ENCODE measurements at places on chromosomes 16 and 17.

GRCh38 chr17:78013683-78014467 is 55.4 kb downstream of the TNRC6C start:
- DNase-seq, result peak; percentile 45

- DNase-seq, result no peak
Observed at GRCh38 chr17:50684612-50685333, 22.9 kb downstream of the ANKRD40 start.

DNA sequence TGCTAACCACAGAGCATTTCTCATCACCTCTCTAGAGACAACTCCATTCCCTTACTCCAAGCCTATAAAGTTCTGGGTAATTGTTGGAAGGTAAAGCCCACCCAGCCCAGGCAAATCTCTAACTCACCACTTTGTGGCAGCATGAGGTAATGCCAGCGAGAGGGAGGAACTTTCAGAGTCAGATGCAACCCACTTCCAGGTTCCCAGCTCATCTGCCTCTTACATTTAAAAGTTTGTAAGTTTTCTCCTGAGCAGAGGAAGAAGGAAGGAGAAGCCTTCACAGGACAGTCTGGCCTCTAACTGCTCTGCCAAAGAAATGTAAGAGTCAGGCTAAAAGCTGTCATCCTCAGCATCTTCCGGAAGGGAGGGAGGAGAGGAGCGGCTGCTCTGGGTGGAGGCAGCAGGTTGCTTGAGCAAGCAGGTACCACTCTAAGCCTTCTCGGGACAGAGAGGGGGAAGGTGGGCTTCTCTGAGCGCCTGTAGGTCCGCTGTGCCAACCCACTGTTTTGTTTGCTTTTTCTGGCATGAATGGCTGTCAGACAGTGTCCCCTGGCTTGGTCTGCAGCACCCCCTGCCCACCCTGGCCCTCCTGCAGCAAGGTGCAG is 1.0 kb downstream of the ZNF319 start:
- no peak for DNase-seq

GRCh38 chr16:30472328-30472942 is at the start of gene ITGAL:
ITGAL (plus strand) TSS chr16:30472742; CDS start chr16:30472838, 96 bp downstream.
- DNase-seq, result peak; percentile 76

DNA sequence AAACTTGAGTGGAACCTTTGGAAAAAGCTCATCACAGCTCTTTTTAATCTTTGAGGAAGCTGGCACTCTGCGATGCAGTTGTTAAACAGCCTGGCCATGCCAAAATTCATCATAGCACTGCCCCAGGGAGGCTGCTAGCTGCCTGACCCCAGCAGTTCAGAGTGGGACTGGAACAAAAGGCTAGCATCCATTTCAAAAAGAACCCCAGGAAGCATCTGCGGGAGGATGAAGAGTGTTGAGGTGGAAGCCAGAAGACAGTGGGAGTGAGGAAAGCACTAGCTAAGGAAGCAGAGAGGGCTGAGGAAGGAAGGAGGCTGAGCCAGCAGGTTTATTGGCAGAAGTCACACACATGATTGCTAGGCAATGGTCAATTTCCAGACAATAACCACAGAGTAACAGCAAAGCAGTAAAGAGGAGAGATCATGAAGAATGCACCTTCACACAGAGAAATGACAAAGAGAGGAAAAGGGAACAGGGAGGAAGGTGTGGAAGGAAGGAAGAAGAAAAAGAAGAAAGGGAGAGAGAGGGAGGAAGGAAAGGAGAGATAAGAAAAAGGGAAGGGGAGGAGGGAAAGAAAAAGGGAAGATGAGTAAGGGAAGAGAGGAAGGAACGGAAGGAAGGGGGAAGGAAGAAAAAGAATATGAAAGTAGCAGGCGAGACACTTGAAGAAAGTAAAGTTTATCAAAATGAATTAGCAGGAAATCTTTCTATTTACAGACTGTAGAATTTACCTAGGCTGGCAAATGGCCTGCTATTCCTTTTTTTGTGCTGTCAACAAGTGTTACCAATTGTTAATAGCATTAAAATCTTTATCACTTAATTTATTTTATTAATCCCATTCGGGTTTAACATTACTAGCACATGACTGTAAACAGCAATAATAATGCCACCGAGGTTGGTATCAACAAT is 270.0 kb upstream of the PSMD7 start:
- DNase-seq, result no peak

GRCh38 chr16:59591480-59591879 is 857.4 kb upstream of the GOT2 start:
- no peak for DNase-seq

DNA sequence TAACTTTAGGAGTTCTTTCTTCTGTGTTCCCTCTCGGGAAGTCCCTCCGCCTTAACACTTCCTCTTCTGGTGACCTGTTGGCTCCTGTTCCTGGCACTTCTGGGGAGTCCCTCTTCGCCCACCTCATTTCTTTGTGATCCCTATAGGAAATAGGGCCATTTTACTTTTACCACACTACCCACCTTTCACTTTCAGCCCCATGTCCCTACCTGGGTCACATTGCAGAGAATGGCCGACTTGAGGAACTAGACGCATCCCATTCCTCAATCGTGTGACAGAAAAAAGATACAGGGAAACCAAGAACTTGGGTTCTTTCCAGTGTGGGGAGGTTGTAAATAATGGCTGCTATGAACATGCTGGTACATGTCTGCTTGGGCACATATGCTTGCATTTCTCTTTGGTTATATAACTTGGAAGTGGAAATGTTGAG is 6.6 kb downstream of the IL21R start:
- DNase-seq, result no peak

DNA sequence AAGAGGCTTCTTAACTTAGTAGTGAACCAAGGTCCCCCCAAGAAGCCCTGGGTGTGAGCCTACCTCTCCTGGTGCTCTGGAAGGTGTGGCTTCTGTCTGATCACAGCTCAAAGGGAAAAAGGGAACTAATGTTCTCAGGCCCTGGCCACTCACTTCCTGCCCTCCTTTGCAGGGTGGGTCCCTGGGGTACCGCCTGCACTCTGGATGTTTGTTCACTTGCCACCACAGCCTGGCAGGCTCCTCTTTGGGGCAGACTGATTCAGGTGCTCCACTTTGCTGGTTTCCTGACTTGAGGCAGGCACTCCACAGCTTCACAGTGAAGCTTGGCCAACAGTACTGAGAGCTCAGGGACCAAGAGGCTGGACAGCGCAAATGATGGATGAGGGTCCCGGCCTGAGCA is 5.9 kb upstream of the MYO15A start:
- DNase-seq, result no peak

DNA sequence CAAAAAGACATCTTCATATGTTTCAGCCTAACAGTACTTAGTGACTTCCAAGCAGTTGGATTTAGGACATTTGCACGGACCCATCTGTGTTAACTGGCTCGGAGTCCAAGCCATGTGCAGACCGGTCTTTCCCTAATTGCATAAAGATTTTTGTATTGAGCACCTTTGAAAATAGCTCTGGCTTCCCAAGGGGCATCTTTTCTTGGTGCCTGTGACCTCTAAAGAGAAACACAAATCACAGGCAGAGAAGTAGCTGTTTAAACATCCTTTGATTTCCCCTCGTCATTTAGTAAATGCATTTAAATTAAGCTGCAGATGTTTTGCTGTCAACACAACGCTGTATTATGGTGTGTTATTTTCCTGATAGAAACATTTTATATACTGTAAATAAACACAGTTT is 288.2 kb upstream of the SALL1 start:
- DNase-seq, result no peak

GRCh38 chr17:66429680-66430079 is 127.3 kb downstream of the PRKCA start:
- DNase-seq, result no peak

DNA sequence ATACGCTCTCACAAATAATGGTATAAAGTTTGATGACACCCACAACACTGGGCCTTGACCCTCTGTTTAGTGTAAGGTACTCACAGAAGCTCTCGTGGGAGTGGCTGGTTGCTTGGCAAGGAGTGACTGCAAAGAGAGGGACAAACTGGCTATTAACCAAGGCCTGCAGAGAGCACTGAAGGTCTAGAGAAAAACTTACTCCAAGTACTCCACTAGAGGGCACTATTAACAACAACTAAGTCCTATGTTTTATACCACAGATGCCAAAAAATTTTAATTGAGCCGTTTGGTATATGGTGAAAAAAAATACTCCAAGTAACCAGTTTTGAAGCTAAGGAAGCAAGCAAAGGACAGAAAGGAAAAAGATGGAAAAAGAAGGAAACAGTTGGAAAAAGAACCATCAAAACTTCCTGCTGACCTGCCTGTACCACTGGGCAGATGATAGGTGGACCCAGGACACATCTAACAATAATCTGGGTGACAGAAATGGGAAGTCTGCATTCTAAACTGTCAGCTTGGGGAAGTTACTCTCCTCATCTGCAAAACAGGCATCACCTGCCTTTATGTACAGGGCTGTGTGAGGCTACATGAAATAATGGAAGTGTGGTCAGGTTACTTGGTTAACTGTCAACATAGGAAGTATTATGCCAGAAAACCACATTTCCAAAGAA is 23.2 kb downstream of the DYNC1LI2 start:
- DNase-seq, result no peak

- peak; percentile 68 for DNase-seq
Observed at GRCh38 chr16:69396187-69397061, 10.6 kb upstream of the TERF2 start.

DNA sequence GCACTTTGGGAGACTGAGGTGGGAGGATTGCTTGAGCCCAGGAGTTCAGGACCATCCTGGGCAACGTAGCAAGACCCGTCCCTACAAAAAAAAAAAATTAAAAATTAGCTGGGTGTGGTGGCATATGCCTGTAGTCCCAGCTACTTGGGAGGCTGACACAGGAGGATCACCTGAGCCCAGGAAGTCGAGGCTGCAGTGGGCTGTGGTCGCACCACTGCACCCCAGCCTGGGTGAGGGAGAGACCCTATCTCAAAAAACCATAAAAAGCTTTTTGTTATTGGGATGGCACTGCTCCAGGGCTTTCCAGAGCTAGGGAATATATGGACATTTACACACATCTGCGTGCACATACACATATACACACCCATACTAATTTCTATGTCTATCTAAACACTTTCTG is 8.1 kb upstream of the ARMC5 start:
- DNase-seq, result no peak

- DNase-seq, result no peak
Observed at GRCh38 chr17:72578817-72579470, 458.1 kb downstream of the SOX9 start.

- no peak for DNase-seq
Observed at GRCh38 chr17:81551458-81552243, 502 bp downstream of the FAAP100 start.

GRCh38 chr17:36703860-36704266 is 102.5 kb downstream of the MRM1 start:
- DNase-seq, result peak; percentile 16

DNA sequence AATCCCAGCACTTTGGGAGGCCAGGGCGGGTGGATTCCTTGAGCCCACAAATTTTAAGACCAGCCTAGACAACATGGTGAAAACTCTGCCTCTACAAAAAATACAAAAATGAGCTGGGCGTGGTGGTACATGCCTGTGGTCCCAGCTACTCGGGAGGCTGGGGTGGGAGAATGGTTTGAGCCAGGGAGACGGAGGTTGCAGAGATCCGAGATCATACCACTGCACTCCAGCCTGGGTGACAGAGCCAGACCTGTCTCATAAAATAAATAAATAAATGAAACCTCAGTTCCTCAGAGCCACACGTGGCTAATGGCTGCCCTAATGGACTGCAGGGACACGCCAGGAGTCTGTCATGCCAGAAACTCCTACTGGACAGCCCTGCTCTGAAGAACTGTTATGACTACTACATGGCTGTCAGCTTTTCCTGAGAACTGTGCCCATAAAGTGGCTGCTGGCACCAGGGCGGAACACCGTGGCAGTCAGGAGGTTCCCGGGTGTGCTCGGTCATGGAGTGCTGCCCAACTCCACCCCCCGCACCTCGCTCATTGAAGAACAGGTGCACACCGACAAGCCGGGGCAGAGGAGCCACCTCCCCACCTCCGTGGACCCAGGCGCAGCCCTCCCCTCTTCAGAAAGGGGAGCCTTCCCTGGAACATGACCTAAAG is 4.3 kb downstream of the TMEM11 start:
- DNase-seq, result no peak

DNA sequence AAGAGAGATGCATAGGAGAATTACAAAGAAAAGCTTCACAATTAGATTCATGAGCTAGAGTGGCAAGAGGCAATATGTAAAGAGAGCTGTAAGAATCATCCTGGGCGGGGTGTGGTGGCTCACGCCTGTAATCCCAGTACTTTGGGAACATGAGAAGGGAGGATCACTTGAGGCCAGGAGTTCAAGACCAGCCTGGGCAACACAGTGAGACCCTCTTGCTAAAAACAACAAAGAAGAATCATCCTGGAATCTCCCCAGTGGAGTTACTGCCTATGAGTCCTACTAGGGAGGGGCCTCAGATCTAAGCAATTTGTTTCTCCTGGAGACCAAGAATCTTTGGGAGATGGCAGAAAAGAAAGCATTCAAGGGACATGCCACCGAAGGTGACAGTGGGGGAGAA is 119.1 kb downstream of the HIC1 start:
- no peak for DNase-seq

- DNase-seq, result no peak
Observed at GRCh38 chr17:12765548-12765947, 23.8 kb upstream of the ARHGAP44 start.

- DNase-seq, result no peak
Observed at GRCh38 chr16:28491230-28491969, 474 bp downstream of the CLN3 start.

DNA sequence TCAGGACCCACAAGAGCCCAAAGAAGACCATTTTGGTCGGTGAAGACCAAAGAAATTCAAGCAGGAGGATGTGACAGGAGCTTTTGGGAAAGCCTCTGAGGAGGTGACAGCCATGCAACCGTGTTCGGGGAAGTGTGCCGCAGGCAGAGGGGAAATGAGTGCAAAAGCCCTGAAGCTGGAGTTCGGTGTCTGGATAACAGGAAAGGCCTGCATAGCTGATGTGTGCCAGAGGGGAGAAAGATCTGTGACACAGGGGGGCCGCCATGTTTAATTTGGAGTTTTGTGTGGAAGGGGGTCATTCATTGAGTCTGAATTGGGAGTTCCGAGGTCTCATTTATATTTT is 870 bp upstream of the ZC3H7A start:
- no peak for DNase-seq

DNA sequence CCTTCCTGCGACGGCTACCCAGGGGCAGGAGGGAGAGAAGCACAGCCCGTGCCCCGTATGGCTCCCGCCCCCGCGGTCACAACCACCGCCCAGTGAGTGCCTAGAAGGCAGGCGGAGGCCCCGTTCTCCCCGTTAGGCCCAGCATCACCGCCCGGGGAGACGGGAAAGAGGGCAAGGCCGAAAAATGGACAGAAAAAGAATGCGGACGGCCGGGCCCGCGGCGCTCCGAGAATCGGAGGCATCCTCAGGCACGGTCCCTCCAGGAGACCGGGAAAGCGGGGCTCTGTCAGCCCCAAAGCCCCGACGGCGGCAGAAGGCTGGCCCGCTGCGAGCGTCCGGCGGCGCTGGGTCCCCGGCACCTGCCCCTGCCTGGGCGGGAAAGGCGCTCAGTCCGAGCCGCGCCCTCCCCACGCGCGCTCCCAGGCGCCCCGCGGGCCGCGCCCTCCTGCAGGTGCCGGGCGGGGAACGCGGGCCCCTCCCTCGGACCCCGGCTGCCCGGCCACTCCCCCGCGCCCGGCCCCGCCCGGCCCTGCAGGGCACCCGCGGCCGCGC is 407 bp downstream of the MCRIP1 start:
- peak; percentile 35 for DNase-seq

GRCh38 chr16:87652799-87653198 is 50.5 kb downstream of the JPH3 start:
- DNase-seq, result no peak

GRCh38 chr16:8569650-8570346 is 20.5 kb downstream of the TMEM114 start:
- DNase-seq, result no peak

Measured in activated T-cell treated with anti-CD3 and anti-CD28 coated beads, Interleukin-2, amount 50 U/mL, for 4 hours (primary cell).